ENCODE measurements at places on chromosomes 3 and 15.

DNA sequence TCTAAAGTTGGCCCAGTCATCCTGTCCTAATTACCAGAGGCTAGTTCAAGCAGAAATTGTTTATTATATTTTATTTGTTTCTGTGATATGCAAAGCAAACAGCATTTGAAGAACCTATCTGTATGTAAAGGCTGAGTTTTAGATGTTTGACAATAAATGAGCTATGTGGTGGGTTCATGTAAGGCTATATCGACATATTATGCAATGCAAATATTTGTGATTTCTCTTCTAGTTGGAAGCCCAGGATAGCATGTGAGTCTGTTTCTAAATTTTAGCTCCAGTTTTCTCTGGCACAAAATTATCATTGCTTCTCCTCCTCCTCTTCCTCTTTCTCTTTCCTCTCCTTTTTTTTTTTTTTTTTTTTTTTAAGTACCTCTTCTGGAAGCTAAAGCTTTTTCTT lies 263.2 kb upstream of the LMCD1 start:
- DNase-seq = no peak

GRCh38 chr3:42666022-42666421 lies 12.5 kb downstream of the ZBTB47 start:
- no peak for DNase-seq

DNA sequence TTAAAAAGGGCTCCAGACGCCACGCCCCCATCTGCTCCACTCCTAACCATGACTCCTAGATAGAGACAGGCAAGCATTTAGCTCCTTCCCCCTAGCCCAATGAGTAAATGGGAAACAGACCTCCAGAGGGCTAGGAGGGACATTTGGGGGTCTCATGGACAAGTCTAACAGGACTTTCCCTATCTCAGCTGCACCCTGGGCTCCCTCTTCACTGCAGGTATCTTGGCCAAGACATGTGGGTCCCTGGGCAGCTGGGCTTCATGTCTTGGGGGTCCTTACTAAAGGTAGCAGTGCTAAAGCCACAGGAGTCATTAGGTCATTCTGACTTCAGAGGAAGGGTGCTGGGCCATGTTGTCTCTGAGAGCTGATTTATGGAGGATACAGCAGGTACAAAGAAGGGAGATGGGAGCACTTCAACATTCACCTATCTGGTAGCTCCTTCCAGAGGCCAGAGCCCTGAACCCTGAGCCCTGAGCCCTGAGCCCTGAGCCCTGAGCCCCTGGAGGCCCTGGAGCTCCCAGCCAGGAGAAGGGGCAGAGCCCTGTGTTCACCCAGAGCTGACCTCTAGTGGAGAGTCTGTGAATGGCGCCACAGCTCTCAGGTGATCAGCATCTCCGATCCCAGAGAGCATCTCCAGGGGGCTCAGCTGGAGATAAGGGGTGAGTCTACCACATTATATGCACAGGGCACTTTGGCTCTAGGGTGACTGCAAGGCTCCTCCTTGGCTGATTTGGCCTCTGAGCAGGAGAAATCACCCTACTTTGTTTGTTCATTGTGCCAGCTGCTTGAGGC lies 40.1 kb upstream of the EPHB1 start:
- DNase-seq = peak; percentile 14

DNA sequence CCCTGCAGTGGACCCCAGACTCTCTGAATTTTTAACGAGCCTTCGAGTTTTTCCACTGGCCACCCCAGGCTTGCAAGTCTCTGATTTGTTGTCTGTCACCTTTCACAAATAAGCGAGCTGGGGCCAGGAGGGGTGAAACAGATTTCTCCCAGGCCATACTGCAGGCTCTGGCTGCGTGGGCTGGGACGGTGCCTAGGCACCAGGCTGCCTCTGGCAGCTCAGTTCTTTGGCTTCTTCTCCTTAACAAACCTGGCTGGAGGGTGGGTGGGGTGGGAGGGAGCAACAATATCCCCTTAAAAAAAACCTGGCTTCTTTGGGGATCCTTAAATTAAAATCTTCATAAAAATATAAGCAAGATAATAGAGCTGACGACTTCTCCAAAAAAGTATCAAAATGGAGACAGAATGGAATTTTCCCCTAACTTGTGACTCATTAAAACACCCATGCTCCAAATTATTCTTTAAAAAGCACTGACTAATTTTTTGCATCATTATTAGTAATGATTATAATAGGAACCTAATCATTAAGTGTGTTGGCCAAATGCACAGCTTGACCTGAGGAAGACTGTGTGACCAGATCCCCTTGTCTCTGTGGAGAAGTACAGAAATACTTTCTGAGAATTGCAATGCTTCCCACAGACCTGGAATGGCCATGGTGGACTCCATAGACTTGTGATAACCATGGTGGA lies 84.1 kb downstream of the SNRK start:
- DNase-seq = no peak

GRCh38 chr15:73382115-73382514 lies 13.4 kb upstream of the HCN4 start:
- no peak for DNase-seq

DNA sequence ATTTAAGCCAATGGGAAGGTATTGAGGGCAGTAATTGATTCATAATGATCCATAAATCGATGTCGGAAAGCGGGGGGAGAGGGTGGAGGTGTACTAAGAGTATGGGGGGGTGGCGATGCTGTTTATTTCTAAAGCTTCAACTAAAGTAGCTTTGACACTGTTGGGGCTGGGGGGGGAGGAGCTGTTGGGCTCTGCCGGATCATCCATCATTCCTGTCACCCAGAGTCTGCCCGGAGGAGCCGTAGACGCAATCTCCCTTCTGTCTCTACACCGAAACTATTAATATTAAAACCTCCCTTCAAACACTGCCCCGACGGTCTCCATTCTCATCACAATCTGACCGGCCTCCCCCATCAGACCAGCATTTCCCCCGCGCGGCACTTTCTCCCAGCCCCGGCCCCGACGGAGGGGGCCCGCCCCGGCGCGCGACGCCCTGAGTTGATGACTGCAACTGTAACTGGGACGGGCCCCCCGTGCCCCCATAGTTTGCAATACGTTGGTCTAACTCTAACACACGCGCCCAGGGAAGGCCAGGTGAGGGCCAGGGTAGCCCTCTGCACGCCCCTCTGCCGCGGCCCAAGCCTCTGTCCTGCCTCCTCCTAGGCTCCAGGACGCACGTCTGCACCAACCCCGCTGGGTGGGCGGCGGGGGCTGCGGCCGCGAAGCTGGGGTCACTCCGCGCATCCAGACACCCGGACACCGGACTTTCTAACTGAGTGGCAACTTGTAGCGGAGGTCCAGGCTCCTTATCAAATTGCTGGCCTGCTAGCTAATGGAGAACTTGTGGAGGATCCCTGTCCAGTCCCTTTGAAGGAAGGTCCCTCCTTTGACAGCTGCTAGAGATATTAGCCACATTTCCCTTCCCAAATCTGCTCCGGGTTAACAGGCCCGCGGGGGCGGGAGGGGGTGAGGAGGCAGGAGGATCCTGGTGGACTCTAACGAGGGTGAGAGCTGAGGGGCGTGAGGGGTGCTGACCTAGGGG lies 212.0 kb downstream of the MEIS2 start:
- DNase-seq = no peak

DNA sequence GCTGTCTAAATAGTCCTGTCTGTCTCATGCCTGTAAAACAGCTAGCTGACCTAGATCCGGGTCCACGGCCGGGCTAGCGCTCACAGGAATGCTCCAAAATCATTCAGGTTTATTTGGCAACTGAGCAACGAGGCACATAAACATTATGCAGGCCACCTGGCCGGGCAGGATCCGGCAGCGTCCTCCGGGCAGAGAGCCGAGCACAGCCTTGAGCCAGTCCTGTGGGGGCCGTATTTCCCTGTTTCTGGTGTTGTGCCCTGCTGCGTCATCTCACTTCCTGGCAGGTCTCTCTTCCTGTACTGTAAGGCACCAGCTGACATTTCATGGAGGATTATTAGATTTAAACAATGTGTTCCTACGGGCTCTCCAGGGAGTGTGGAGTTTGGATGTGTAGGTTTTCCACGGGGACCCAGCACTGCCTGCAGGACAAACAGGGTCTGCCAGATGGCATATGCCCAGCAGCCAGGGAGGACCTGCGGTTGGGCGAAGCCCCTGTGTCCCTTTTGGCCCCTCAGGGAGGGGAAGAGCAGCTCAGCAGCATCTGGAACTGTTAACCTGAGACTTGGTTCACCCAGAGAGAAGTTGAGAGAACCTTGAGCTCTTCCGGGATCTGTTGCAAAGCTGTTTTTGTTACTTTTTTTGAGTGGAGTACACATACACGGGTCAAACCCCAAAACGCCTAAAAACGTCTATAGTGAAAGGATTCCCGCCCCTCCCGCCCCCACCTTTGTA lies 16.6 kb upstream of the LRRK1 start:
- no peak for DNase-seq

DNA sequence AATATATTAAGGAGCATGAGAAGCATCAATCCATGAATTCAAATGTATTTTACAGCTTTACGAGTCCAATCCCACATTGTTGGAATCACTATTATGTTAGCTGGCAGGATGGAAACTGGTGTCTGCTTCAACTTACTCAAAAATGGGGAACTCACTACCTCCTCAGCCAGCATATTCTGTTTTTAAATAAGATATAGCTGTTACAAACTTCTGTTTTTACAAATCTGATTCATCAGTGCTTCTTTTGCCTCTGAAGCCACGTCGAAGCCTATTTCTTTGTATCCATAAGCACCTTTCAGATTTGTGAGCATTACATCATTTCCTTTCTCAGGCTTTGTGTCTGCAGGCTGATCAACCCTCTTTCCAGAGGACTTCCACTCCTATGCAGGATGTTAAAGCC lies 105.9 kb downstream of the TPRG1 start:
- DNase-seq = no peak

DNA sequence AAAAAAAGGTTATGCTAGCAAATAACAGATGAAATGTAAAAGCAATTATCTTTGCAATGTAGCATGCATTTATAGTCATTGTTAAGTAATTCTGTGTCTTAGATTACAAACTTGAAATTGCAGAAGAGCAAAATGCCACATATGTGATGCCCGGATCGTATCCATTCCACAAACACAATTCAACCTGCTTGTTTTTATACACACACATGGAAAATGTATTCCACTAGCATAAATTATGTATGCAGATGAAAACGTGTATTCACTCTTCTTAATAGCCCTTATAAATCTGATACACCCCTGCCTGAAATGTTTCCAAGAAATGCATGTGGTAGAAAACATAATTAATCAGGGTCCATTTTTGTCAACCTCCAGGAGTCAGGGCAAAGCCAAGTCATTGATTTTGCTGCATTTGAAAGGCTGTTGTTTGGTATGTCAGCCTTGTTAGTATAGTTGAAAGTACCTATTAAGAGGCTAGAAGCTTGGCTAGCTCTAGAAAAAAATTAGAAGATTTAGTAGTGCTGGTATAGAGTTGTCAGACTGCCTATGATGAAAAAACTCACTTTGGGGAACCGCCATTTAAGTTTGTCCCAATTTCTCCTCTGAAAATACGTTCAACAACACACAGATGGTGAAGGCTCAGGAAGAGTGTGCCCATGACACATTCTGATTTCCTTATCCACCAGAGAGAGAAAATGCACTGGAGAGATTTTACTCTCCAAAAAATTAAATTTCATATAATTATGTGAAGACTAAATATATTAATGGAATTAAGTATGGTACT lies 69.2 kb upstream of the TMC3 start:
- no peak for DNase-seq

DNA sequence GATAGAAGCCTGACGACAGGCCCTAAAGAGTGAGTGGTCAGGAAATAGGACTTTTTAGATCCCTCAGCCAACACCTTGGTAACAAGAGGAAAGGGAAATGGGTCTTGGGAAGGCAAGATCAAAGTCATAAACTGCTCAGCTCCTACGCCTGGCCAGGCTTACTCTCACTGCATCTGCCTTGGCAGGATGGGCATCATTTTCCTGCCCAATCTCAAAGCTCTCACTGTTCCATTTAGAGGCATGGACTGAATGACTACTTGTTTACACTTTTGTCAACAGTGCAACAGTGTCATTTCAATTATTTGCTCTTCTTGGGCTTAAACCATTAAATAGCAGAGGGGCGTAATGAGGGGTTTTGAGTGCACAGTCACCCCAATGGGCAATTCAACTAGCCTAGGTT lies 808.7 kb downstream of the GRM7 start:
- DNase-seq = no peak

GRCh38 chr3:38597502-38598060 lies 51.9 kb downstream of the SCN5A start:
- no peak for DNase-seq

DNA sequence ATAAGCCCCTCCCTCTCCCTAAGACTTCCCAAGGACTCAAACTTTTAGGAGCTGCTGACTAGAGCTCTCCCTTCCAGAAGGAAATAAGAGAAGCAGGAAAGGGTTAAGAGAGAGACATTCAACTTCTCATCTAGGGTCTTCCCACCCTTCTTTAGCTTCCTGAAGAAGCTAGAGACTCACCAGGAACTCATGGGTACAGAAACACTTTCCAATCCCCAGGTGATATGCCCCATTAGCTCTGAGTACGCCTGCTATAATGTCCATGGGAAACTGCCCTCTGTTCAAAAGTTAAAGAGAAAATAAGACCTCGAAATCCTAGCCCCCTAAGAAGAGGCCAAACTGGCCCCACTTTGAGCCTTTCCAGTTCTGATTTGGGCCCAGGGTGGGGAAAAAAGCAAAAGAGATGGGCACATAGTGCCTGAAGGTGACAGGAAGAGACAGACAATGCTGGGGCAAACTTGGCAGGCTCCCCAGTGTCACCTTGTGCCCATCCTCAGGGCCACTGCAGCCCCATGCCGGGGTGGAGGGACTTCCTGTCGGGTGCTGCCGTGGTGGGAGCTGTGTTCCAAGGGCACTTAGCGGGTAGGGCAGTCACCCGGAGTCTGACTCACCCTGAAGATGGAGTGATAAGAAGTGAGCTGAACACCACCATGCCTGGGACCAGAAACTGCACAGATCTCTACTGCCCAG lies 29.5 kb downstream of the CCDC12 start:
- peak; percentile 62 for DNase-seq

DNA sequence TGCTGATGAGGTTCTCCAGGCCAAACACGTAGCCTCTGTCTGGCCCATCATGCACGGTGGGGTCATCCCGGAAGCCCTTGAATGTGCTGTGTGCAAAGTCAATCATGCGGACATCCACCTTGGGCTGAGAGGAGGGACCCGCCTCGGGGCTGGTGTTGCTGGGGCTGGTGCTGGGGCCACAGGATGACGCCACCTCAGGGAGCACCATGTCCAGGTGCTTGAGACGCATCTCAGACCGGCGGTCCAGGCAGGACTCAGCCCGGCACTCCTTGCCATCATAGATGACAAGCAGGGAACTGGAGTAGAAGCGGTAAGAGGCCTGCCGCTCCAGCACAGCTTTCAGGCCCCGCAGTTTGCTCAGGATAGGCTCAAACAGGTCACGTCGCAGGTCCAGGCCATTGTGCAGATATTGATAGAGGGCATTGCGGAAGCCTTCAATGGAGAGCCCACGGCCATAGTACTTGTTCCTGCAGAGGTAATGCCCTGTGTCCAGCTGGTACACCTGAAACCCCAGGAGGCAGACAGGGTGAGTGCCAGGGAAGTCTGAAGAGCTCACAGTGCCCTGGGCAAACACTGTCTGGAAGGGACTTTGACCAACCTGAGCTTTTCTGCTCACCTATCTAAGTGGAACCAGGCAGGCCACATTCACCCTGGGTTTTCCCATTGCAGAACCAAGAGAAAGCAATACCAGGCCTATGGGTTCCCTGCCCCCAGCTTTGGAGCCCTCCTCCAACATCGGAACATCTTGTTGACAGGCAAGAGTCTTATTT lies 3.6 kb upstream of the GMPPB start:
- DNase-seq = no peak

GRCh38 chr3:78724859-78725258 lies 1042.9 kb downstream of the ROBO1 start:
- DNase-seq = no peak

All from PC-9 (cell line).